ENCODE measurements at places on chromosomes 6 and 20.

DNA sequence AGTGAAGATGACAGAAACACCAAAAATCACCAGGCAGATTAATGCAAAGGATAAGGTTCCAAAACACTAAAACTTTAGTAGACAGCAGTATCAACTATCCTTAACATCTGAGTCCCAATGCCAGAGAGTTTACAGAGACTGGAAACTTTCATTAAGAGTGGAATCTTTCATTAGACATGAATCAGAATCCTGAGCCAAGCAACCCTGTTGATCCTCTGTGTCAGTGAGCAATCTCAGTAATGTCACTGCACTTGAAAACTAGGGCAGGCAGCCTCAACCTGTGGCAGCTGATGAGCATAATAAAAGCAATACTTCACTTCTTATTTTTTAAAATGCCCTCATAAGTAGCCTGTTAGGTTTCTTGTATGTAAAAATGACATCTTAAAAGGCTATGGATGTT is 252.8 kb upstream of the PLN start:
- no peak for DNase-seq

DNA sequence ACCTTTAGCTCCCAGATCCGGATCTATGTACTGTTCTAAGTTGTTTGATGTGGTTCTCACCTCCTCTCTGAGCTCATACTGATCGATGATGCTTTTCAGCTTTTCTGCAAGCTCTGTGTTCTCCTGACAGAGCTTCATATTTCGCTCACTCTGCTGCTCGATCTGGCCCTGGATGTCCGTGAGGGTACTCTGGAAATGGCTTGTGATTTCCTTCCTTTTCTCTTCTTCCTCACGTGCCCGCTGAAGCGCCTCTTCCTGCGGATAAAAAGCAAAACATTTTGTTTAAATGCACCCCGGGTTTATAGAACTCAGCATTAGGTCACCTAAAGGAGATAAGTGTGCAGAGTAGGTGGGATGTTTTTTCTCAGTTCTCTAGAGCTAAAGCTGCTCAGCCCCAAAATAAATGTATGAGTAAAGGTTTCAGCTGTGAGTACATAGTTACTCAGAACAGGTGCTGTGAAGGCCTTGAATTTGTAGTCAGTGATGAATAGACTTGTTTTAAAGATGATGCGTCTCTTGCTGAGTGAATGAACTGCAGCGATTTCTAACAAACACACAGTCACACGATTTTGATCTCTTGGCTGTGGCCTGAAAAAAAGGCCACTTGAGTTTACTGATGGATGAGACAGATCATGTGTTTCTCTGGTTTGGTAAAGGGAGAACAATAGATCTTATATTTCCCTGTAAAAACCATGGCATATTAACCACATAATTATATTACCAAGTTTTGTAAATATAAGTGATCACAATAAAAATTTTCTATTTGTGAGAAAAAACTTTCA is 29.1 kb downstream of the TXLNB start:
- no peak for DNase-seq

DNA sequence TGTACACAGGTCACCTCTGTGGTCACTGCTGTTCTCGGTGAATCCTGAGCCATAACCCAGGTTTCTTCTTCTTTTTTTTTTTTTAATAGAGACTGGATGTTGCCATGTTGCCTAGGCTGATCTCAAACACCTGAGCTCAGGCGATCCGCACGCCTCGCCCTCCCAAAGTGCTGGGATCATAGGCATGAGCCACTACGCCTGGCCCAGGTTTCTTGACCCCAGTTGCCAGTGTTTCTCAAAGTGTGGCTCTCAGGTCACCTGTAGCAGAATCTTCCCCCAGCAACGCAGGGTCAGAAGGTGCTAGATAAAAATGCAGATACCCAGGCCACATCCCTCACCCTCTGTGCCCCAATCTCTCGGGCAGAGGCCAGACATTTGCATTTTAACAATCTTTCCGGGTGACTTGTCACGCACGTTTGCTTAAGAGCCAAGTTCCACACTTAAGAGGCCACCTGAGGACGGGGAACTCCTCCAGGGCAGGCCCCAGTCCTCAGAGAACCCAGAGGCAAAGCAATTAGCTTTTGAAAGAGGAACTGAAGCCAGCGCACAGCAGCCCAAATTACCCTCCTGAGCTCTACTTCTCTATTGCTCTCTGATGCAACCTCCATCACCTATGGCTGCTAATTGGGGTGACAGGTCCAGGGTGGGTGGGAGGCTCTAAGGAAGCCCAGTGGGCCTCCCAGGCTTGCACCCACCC is 81.8 kb downstream of the NFATC2 start:
- DNase-seq, result no peak

DNA sequence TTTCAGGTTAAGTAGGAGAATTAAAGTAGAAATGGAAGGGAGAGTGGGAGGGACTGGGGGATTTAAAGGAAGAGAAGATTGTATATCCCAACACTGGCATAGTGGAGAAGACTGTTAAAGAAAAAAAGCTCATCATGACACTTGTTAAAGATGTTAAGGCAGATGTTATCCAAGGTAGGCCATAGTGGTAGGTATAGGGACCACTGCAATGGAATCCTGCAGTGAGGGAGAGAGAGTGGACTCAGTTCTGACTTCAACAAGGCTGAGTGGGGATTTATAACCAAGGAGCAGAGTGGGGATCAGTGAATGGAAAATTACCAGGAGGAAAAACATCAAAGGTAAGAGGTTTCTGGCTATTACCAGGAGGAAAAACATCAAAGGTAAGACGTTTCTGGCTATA is 21.1 kb downstream of the SMPDL3A start:
- DNase-seq, result no peak

GRCh38 chr6:158648682-158649131 is 1.1 kb upstream of the SYTL3 start:
- no peak for DNase-seq

DNA sequence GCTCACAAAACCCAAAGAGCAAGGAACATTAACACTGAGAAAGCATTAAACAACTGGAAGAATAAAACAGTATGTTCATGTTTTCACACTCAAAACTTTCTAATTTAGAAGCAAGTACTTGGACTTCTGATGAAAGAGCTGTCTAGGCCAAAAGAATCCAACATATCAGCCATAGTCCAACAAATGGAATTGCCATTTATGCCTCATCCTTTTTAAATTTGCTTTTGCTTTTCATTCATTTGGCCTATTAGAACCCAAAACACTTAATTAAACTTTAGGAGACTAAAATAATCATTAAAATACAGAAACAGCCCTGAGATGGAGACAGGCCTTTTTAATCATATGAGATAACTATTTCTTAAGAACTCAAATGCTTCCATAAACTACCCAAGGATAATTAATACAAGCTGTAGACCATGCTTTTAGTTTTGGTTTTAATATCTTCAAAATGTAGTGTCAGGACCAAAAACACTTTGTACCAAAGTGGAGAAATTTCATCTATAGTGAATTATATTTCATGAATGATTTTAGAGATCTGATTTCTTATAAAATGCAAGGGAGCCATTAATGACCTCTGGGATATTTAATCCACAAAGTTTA is 166.5 kb downstream of the KIF6 start:
- DNase-seq, result no peak

- no peak for DNase-seq
Observed at GRCh38 chr6:158803733-158804143, 15.4 kb downstream of the EZR start.

DNA sequence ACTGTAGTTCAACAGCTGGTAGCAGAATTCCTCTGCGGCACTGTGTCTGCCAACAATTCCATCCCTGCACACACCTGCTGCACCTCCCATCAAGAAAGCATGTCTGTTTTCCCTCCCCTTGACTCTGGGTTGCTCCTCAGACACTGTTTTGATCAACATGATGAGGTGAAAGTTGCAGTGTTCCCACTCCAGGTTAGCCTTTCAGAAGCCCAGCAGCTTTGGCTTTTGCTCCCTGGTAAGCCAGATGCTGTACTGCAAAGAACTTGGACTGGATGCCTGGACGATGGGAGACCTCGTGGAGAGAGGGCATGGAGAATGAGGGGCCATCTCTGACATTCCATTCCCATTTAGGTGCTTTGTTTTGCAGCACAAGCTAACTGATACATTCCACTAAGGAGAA is 79.1 kb upstream of the MAFB start:
- no peak for DNase-seq

Data from stimulated activated CD8-positive, alpha-beta memory T cell treated with anti-CD3 and anti-CD28 coated beads, Interleukin-15, amount 100 ng/mL, for 24 hours (primary cell).